Thymus (tissue), 14 donors: ENCODE measurements at places on chromosomes 6 and 20. TPM values are rescaled to one million over a fixed set of nuclear protein-coding genes. Genes with fewer than 3 reads are reported as not detected.

- H3K27ac ChIP-seq: no peak overlapping the region
- no peaks in the 10 kb centered on the region for H3K36me3 ChIP-seq
- no peaks in the 10 kb centered on the region for H3K4me1 ChIP-seq
- DNase-seq: no peak
- H3K4me3 ChIP-seq: no peak overlapping the region
Observed at GRCh38 chr6:137028912-137029311, 15.9 kb downstream of the IL20RA start.

DNA sequence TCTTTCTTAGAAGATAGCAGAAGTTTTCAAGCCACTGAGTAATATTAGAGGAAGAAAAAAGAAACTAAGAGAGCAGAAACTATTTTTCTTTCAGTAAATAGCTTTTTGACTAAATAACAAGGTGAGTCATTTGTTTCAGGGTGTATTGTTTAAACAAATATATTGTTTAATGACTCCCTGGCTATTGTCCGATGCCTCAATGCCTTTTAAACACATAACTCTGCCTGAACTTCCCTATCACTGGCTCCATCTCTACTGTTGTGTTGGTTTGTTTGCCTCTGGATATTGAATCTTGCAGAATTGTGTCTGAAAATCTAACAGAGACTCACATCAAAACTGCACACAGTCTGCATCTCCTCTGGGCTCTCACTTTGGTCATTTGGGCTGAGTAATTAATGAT lies 19.6 kb upstream of the CLIC5 start:
- H3K27me3 ChIP-seq: no peaks in the 10 kb centered on the region
- H3K4me1 ChIP-seq: no peaks in the 10 kb centered on the region
- H3K4me3 ChIP-seq: no peak overlapping the region

- H3K27ac ChIP-seq: no peak overlapping the region
- H3K4me3 ChIP-seq: no peak overlapping the region
- no peaks in the 10 kb centered on the region for H3K27me3 ChIP-seq
- DNase-seq: no peak
Observed at GRCh38 chr6:91523511-91523910, 936.6 kb upstream of the MAP3K7 start.

DNA sequence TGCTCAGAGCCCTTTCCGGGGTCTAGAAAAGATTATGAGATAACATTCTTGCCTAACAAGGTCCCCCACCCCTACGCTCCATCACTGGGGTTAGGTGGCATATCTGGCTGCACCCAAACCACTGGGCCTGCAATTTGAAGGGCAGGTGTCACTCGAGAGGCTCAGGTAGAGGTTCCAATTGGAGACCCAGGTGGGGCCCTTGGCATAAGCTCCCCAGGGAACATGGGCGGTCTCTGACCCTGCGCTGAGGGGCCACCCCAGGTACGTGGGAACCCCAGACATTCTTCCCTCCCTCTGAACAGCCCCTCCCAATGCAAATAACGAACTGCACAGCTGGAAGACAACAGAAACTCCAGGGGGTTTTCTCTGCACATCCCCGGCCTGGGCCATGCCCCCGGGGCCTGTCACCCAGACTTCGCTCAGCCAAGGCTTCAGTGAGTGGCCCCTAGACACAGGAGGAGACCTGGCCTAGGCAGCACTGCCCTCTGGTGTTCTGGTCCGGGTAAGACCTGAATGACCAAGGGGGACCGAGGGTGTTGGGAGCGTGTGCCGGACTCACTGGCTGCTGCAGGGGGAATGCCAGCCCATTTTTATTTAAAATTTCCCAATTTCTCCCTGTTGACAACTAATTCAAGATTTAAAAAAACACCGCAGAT lies 47.5 kb downstream of the DSTN start:
- DNase-seq: no peak
- no peaks in the 10 kb centered on the region for H3K27me3 ChIP-seq
- peaks cover 53% of the 10 kb centered on the region for H3K4me1 ChIP-seq
- no peak overlapping the region for H3K27ac ChIP-seq
- H3K36me3 ChIP-seq: peaks cover 31% of the 10 kb centered on the region
- H3K4me3 ChIP-seq: no peak overlapping the region

- no peaks in the 10 kb centered on the region for H3K27me3 ChIP-seq
- no peaks in the 10 kb centered on the region for H3K4me1 ChIP-seq
- H3K4me3 ChIP-seq: no peak overlapping the region
- DNase-seq: no peak
Observed at GRCh38 chr20:58810116-58810878, 40.4 kb downstream of the GNAS-AS1 start.

DNA sequence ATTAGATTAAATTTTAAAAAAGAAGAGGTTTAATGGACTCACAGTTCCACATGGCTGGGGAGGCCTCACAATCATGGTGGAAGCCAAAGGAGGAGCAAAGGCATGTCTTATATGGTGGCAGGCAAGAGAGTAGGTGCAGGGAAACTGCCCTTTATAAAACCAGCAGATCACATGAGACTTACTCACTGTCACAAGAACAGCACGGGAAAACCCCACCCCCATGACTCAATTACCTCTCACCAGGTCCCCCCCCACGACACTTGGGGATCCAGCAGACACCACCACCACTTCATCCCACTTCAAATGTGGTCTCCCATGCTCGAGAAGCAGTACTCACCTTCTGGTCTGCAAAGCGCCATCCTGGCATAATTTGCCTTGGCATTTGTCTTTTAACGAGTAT lies 24.6 kb downstream of the MTFR2 start:
- no peaks in the 10 kb centered on the region for H3K27me3 ChIP-seq
- H3K36me3 ChIP-seq: peaks cover under 1% of the 10 kb centered on the region
- no peak overlapping the region for H3K27ac ChIP-seq

- no peak overlapping the region for H3K27ac ChIP-seq
- no peak overlapping the region for H3K4me3 ChIP-seq
- DNase-seq: no peak
- no peaks in the 10 kb centered on the region for H3K4me1 ChIP-seq
Observed at GRCh38 chr20:37943033-37943432, 40.1 kb downstream of the VSTM2L start.

Gene EPPIN
- total RNA-seq: not detected

GRCh38 chr6:131747821-131748353 lies 37.1 kb upstream of the CTAGE9 start:
- no peak overlapping the region for H3K27ac ChIP-seq
- no peak overlapping the region for H3K4me3 ChIP-seq
- no peaks in the 10 kb centered on the region for H3K4me1 ChIP-seq
- no peaks in the 10 kb centered on the region for H3K27me3 ChIP-seq
- no peaks in the 10 kb centered on the region for H3K36me3 ChIP-seq

Gene RNF182
- 0.90 TPM for total RNA-seq

Gene SLC35D3
- total RNA-seq: 0.09 TPM

Gene FGD2
- 8.5 TPM for total RNA-seq
